ENCODE measurements at places on chromosomes 12 and 14.
A peak's percentile ranks its signal among the peaks of the same experiment; 100 is the strongest.

- DNase-seq = no peak
These were observed 3.3 kb downstream of the KRT18 start for GRCh38 chr12:52952076-52952801.

- no peak for DNase-seq
These were observed 23.1 kb downstream of the RHOF start for GRCh38 chr12:121770388-121770787.

DNA sequence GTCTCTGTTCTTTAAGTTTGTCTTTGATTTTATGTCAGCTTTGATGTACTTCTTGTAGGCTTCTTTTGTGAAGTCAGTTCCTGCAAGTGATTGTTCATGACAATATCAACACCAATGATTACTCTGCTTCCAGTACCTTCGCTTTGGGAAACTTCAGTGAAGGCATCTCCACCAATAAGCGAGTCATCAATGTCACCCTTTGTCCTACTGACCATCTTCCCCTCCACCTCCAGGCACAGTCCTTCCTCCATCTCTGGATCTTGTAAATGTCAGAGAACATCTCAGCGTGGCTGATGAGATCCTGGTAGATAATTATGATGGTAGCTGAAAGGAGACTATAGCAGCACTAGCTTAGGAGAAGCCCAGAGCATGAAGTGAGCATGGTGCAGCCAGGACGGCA, 40.4 kb upstream of the A2M start:
- no peak for DNase-seq

DNA sequence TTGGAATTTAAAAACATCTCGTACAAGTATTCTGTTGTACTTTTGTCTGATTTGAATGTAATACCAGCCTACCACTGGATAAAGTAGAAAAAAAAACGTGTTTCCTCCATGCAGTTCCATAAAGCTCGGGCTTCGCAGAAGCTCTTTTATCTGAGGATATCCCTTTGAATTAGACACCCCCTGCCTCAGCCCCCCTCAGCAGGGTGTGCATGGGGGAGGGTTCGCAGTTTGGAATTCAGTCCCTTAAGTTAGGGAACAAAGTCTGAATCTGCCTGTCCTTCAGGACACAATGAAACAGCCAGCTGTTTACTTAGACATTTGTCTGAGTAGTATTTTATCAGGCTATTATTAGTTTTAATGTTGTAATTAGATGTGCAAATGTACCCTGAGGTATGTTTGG, 234.0 kb upstream of the CAND1 start:
- DNase-seq = no peak

- no peak for DNase-seq
These were observed 84.3 kb downstream of the PLCZ1 start for GRCh38 chr12:18653465-18653864.

DNA sequence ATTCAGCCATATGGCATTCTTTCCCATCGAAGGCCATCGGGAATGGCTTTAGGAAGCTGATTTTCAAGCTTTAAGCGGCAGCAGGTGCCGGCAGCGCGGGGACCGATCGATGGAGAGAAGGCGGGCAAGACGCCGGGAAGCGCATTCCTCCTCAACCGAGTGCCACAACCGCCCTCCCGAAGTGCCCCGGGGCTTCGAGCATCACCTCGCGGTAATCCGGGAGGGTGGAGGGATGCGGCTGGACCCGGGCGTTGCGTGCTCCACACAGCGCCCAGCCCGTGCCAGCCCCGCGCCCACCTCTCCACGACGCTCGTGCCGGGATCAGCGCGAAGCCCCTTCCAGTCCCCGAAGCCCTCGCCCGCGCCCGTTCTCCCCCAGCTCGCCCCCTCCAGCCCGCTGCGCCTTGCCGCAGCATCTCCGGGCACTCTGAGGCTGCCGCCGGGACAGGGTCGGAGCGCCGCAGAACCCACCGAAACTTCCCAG, 3.2 kb downstream of the USP44 start:
- peak; percentile 69 for DNase-seq

GRCh38 chr14:49796025-49796424, 28.1 kb downstream of the KLHDC2 start:
- no peak for DNase-seq

DNA sequence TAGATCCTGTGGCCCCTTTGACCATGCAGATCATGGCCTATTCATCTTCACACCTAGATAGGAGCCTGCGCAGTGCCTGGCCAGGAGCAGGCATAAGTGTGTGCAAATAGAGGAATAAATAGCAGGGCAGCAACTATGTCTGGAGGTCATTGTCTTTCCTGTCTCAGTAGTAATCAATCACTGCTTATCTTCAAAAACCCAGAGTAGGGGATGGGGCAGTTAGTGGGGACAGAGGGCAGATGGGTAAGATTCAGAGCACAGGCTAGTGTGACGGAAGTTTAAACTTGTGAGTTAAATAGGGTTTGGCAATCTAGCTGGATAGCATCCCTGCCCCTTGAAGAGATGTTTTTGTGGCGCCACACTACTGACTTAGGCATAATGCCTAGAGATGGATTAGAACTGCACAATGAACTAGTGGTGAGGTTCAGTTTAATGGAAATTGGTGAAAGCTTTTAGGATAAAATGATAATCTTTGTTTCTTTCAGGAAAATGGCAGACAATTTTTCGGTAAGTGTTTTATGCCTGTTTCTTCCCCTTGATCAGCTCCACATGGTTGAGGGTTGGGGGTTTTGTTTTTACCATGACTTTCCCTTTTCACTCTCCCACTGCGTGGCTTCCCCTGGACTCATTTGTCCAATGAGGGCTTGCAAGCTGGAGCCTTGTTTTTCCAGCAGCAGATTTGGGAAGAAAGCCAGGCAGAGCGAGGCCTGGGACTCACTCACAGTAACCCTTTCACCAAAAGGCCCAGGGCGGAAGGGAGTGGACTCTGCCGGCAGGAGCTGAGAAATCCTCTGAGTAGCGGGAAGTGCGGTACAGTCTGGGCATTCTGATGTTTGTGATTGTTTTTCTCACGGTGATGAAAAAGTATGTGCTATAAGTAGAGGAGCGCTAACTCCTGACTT, 8.1 kb downstream of the LGALS3 start:
- DNase-seq = no peak

GRCh38 chr12:110287986-110288385, 6.9 kb downstream of the ATP2A2 start:
- no peak for DNase-seq

DNA sequence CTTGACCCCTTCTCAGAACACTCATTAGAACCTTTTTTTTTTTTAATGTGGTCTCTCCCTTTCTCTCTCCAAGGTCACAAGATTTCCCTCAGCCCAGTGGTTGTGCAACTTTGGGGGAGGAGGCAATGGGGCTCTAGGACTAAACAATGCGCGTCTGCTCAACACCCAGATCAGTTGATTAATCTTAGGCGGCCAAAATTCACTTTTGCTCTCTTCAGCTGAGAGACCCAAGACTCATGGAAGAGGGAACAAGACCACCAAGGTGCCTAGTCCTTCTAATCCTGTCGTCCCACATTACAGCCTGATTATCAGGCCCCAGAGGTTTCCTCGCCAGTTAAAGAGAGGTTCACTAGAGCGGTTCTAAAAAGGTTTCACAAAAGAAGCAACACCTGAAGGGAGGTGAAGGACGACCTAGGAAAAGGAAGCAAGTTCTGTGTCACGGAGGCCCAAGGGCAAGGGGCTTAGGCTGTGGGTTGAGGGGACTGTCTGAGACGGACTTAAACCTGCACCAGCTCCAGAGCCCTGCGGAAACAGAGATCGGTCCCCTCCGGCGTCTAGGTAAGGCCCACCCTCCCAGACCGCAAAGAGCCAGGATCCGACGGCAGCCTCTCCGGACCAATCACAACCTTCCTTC, 824 bp upstream of the TARBP2 start:
- no peak for DNase-seq

DNA sequence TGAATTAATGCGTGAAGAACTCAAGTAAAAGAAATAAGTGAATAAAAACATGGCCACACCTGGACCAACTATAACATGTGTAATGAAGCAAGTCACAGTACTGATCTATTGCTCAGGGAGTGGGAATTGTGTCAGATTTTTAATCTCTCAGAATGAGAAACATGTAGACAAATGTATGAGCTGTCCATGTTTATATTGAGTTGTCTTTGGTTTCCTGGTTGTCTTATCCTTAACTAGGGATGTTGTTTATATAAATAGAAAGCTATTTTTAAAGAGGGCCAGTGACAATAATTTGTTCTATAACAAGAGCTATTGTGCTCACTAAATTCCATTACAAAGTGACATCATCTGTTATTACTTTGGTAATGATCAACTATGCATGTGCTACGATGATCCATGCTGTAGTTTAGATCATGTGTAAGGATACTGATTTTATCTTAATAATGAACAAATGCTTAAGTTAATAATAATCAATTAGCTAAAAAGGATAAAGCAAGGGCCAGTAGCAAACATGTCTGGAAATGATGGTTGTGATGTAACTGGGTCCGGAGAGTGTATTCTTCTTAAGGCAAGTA, 91.3 kb upstream of the RTL1 start:
- DNase-seq = no peak

DNA sequence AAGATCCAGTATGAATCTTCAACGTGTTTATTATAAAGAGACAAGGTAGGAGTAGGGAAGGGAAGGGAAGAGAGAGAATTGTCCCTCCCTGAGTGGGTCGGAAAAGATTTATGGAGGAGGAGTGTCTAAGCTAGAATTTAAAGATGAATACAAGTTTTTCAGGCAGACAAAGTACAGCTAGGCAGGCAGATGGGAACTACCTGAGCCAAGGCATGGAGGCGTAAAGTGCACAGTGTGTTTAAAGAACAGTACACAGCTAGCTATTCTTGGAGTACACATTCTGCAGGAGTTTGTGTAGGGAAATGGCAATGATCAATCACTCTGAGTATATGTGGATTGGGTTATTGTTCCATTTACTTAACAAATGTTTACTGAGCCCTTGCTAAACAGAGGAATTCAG, 20.1 kb downstream of the PLEKHG7 start:
- DNase-seq = no peak

DNA sequence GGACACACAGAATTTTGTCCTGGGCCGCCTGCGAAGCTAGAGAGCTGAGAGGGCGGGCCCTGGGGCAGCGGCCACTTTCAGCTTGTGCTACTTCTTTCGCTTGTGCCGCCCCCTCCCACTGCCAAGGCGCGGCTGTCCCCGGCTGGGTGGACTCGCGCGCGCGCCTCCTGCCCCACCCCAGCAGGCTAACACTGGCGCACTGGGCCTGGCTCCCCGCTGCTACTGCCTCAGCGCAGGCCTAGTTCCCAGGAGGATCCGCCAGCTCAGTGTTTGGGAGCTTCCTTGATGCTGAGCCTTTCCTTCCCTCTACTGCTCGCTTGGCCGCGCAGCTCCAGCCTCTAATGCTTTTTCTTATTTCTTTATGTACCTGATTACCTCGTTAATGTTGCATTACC, 27.4 kb upstream of the METAP2 start:
- DNase-seq = no peak

- no peak for DNase-seq
These were observed 1.6 kb downstream of the ACSS3 start for GRCh38 chr12:81079280-81080076.

GRCh38 chr12:63362791-63363190, 211.8 kb upstream of the AVPR1A start:
- no peak for DNase-seq

GRCh38 chr14:63949696-63950095, 96.9 kb downstream of the SYNE2 start:
- DNase-seq = no peak

DNA sequence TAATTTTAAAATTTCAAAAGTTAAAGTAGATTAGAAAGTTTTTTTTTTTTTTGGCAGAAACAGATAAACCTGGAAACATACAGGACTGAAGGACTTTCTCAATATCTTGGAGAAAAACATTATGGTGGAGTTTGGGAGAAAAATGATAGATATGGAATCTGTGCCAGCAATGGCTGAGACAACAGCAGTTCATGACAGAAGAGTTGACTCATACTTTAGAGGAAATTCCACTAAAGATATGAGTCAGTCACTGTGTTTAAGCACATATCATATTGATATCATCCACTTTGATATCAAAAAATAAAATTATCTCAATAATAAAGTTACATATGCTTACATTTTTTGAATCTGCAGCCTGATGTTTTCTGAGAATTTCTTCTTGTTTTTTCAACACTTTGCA, 193.9 kb upstream of the OR4E1 start:
- DNase-seq = no peak

GRCh38 chr12:659090-659683, 4.1 kb downstream of the NINJ2 start:
- no peak for DNase-seq

- no peak for DNase-seq
These were observed 647.8 kb downstream of the TMEM121 start for GRCh38 chr14:106174206-106174605.

DNA sequence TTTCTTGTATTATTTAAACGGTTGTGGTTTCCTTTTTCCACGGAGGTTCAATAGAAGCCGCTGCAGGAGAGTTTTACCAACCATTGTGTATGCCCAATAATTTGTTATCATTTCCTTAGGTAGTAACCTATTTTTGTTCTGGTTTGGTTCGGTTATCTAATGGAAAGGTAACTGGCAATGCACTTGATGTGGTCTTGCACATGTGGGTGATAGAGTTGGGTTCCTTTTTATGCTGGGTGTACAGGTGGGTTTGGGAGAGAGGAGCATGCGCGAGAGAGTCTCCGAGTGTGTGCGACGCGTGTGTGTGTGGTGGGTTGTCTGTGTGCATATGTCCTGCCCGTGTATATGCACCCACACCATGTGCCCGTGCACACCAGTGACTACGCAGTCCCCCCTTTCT, 102.7 kb upstream of the FKBP4 start:
- DNase-seq = peak; percentile 54

- DNase-seq = no peak
These were observed 32.1 kb downstream of the TECPR2 start for GRCh38 chr14:102394717-102395375.

GRCh38 chr14:105601360-105602242, 75.2 kb downstream of the TMEM121 start:
- no peak for DNase-seq

GRCh38 chr12:40254455-40255085, 29.8 kb downstream of the LRRK2 start:
- no peak for DNase-seq

DNA sequence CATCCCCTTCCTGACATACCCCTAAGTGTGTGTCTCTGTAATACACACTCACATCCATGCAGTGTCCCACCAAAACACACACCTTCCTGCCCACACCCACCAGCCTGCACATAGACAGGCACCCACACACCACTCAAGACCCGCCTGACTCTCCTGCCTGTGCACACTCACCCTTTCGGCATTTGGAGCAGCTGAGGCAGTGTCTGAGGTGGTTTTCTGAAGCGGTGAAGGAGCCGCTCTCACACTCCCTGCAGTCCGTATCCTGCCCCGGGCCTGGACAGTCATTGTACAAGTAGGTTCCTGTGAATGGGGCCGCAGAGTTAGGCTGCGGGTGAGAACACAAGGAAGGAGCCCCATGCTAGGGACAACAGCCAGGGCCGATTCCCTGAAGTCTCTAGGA, 8.3 kb downstream of the TNFRSF1A start:
- DNase-seq = no peak

Measured in type B pancreatic cell (in vitro differentiated cells).